ENCODE measurements at places on chromosomes 1 and 21.

DNA sequence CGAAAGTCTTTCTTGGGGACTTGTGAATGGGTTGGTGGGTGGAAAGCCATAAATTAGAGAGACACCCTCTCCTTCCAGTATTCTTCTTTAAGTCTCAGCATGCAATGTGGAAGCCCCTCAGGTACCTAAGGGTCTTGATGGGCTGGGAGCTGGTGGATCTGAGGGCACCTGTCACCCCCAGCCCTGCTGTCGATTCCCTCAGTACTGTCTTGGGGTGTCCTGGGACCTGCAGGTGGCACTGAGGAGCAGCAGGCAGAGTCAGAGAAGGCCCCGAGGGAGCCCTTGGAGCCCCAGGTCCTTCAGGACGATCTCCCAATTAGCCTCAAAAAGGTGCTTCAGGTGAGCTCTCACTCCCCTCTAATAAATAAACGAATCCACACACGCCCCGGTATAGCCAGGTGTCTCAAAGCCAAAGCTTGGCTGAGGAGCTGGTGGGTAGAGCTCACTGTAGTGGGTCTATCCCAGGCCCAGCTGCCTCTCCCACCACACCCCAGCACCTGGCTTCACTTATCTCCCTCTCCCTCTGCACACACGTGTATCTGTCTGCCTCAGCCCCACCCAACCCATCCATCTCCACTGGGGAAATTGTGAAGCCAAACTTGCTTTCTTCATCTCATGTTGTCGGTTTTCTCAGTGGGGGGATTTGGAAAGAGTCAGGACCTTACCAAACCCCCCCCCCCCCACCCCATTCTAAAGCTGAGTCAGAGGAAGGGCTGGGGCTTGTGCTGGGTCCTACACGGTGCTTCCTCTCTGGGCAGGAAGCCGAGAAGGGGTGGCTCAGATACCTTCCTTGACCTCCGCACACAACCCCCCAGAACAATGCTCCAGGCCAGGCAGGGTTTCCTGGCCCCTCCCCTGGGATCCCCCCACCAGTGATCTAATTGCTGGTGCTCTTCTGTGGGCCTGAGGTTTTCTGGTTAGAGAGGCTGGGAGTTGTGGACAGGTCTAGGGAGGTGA is 1.6 kb downstream of the ADAM15 start:
- DNase-seq = peak; percentile 33

DNA sequence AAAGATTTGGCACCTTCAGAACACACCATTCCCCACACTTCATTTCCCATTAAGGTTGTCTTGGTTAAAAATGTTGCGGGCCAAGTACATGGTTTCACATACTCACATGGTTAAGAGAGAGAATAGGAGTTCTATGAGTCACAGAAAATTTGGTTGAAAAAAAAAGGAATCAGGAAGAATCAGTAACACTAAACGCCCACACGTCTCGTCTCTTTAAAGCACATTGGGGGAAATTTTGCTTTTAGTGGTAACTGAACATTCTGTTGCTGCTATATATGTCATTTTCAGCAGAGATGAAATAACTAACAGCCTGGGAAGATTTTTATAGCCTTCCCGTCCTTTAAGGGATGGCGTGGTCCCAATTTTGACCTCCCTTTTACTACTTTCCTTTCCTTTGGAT is 132.9 kb upstream of the ERG start:
- DNase-seq = no peak

DNA sequence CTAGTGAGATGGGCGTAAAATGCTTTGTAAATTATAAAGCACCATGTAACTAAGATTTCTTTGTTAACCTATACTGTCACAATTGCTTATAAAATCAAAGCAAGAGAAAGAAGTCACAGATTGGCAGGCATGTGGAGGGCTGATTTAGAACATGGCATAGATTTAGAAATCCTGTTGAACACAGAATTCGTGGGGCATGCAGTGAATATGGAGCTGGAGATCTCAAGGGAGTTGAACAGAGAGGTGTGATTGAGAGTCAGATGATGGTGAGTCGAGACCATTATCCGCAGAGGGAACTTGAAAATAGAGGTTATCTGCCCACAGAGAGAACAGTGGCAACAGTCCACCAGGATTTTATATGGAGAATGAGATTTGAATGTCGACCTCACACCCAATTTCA is 27.6 kb downstream of the PBX1 start:
- DNase-seq = no peak

DNA sequence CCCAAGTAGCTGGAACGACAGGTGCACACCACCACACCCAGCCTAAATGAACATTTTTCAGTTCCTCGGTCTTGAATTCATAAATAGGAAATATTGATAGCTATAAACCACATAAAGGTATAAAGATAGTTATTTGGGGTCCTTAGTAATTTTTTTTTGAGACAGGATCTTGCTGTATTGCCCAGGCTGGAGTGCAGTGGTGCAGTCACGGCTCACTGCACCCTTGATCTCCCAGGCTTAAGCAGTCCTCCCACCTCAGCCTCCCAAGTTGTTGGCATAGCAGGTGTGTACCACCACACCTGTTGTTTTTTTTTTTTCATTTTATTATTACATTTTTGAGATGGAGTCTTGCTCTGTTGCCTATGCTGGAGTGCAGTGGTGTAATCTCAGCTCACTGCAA is 3.7 kb upstream of the PPP1R15B start:
- DNase-seq = no peak

GRCh38 chr1:112247961-112248360 is 148.1 kb upstream of the CTTNBP2NL start:
- DNase-seq = no peak

GRCh38 chr1:152515434-152515783 is 1.1 kb downstream of the CRCT1 start:
- DNase-seq = no peak

DNA sequence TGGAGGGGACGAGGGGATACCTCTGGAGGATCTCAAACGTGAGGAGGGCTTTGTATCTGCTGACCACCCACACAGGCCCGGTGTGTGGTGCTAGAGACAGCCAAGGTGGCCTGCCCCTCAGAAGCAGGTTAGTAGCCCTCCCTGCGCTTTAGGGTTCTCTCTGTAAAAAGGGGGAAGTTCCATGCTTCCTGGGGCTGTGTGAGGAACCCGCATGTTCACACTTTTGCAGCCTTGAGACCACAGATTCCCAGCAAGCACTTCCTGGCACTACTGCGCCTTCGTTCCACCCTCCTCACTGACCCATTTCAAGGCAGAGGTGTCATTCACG is 7.9 kb upstream of the GUCA2B start:
- DNase-seq = no peak

GRCh38 chr1:101239095-101240040 is 2.5 kb downstream of the S1PR1 start:
- DNase-seq = peak; percentile 62

- no peak for DNase-seq
Measured at GRCh38 chr1:21192871-21193270, 16.2 kb upstream of the EIF4G3 start.

DNA sequence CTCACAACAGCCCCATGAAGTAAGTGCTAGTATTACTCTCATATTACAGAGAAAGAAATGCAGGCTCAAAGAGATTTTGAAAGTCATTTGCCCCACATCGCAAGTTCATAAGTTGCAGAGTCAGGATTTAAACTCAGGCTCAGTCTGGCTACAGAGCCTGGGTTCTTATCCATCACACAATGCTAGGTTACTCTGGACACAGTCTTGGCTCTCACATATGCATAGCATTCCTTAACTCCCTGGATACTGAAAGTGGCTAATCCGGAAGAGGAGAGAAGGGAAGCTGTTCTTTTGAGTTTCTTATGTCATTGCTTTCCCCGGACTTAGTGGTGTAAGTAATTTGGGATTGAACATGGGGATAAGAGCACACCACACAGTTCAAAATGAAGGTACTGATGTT is 357.4 kb upstream of the PLXNA2 start:
- no peak for DNase-seq

DNA sequence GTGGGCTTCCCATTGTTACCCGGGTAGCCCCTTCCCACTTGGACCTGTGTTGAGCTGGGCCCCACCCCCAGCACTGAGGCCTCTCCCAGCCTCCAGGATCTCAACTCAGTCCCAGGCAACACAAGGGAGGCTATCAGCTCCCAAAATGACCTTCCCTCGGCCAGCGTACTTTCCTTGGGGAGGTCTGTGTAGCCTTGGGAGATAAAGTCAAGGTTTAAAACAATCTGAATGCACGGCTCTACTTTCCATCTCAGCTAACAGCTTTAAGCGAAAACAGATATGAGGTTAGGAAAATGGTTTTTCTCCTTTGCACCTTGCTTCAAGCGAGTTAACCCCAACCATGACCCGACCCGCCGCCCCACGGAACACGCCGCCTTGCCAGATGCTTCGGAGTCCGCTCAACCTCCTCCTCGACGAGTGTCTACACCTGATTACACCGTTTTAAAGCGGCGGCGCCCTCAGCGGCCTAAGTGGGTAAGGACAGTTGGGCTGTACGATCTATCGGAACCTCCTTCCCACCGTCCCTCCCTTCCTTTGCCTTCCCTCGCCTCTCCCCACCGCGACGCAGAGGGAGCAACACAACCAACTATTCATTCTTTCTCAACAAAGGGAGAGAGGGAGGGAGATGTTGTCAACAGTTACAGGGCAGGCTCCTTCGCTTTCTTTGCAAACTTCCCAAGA is 1.1 kb downstream of the BCAR3 start:
- peak; percentile 46 for DNase-seq

GRCh38 chr1:203526572-203526971 is 32.6 kb downstream of the OPTC start:
- no peak for DNase-seq

DNA sequence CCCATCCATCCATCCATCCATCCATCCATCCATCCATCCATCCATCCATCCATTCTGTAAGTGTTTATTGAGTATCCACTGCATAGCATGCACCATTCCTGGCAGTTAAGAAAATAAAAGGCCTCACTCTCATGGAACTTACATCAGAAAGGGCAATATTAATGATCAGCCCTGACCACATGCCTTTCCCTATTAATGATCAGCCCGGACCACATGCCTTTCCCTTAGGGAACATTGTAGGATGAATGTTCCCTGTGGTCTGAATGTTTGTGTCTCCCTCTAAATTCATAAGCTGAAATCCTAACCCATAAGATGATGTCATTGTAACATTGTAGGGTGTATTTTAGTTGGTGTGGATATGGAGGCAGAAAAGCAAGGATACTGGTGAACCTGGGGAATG is 365.8 kb downstream of the KIF26B start:
- DNase-seq = no peak

DNA sequence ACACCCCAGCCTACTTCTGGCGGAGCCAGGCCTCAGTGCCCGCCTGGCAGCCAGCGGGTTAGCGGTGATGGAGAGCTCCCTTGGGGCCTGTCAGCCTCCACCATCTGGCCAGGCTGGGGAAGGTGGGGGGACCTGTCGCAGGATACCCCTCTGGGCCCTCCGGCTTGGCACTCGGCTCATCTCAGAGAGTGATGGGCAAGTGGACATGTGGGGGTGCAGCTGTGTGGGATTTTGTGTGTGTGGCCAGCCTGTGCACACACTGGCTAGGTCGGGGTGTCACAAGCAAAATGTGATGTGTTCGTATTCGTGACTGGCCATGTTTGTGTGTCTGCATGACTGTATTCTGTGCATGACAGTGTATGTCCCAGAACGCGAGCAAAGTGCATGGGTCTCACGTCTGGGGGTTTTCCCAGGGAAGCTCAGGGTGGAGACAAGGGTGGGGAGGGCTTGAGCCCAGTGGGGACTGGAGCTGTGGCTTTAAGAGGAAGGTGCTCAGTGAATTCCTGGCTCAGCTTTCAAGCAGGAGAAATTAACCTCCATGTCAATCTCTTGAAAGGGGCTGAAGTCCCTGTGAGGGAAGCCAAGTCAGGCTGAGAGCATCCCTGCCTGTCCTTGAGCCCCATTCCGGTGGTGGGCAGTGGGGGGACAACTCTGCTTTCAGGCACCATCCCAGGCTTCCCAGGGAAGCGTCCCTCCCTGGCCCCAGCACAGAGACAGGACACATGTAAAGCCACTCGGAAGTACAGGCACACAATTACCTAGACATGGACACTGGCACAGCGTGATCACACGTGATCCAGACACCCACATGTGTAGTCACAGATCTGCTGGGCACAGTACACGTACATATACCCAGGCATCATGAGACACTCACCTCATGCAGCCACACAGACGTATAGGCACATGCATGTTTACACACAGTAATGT is 21.1 kb upstream of the ADGRB2 start:
- DNase-seq = no peak

DNA sequence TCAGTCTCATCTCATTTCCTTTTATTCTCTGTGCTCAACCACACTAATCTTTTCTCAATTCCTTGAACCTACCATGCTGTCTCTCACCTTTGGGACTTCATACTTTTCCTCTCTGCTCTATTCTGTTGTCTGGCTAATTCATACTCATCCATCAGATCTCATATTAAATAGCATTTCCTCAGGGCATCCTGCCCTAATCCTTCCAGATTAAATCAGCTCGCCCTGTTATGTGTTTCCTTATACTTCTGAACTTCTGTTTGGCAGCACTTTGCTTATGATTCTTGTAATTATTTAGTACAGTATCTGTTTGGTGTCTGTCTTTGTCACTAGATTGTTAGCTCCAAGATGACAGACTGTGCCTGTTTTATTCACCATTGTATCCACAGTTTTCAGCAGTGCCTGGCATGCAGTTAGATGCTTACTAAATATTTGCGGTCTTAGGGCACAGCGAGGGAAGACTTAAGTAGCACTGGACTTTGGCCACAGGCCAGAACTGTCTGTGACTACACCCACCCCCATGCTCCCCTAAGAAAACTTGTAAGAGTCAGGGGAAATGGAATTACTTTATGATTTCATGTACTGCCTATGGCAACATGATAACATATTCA is 9.9 kb upstream of the CAP1 start:
- DNase-seq = no peak

- no peak for DNase-seq
Measured at GRCh38 chr1:2089051-2089450, 38.8 kb downstream of the PRKCZ start.

GRCh38 chr1:178693366-178693765 is 31.7 kb upstream of the RALGPS2 start:
- no peak for DNase-seq

DNA sequence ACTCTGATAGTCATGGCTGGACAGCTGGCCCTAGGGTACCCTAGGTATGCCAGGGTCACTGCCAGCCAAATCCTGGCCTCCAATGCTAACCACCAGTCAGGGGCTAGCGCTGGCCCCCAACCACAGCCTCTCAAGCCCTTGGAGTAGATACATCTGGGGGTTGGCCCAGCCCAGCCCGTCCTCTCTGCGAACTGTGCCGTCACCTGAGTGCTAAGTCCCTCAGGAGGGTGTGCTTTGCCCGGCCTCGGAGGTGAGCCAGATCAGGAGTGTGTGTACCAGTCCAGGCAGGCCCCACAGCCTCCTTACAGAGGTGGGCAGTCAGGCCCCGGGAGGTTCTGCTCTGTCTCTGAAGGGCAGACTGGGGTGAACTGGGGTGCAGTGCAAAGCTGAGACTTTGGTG is 34.0 kb upstream of the DISP3 start:
- no peak for DNase-seq

- DNase-seq = no peak
Measured at GRCh38 chr1:245690156-245690690, 535.4 kb downstream of the KIF26B start.

Measured in activated naive CD8-positive, alpha-beta T cell treated with anti-CD3 and anti-CD28 coated beads, Interleukin-2, amount 50 U/mL, for 24 hours (primary cell).